Stimulated activated CD4-positive, alpha-beta T cell treated with anti-CD3 and anti-CD28 coated beads, Interleukin-1b, Interleukin-23, amount 100 ng/mL, for 1 hour (primary cell): ENCODE measurements at places on chromosomes 4 and X.

GRCh38 chrX:134891652-134892051 is 99.1 kb upstream of the SMIM10 start:
- no peak for DNase-seq

DNA sequence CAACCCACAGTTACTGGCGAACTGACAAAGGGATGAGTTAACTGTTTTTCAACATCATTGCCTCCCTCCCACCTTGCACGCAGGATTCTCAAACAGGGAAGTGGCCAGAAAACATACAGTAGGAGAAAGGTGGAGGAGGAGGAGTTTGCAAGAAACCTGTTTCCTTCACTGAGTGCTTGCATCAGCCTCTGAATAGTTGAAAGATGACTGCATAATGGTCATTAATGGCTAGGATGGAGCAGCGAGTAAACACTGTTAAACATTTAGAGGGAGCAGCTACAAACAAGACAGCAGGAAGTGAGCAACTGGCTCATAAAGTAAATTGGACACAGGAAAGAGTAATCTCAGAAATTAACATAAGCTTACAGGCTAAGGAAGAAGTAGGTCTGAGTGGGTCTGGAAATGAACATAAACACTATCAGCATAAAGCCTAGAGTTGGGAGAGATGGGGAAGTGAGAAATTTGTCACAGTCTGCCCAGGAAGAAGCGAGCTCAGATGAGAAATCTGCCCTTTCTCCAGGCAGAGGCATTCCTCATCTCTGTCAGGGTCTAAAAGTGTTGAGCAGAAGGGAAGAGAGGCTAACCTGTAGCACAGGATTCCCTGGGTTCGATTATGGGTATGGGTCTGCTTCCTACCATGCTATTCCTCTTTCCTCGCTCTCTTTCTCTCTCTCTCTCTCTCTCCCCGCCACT is 38.6 kb downstream of the TRPC5OS start:
- DNase-seq, result no peak

DNA sequence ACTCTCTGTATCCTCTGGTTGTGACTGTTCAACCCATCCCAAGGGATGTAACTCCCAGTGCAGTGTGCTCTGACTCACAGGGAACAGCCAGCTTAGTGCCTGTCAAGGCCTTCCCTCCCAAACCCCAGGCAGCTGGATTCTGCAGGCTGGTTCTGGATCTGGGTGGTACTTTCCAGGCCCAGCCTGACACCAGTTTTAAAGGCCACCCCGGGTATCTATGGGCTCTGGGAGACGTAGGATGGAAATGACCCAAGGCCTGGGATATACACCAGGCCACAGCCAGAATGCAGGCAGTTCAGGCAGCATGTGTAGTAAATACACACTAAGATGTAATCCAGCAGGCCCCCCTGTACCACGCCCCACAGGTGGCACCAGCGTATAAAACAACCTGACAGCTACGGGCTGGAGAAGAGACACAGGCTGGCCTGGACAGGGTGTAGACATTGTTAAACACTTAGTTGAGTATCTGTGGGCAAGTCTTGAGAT is 64.2 kb downstream of the SPINK2 start:
- DNase-seq, result no peak

GRCh38 chrX:40531056-40531826 is 49.5 kb upstream of the ATP6AP2 start:
- no peak for DNase-seq

DNA sequence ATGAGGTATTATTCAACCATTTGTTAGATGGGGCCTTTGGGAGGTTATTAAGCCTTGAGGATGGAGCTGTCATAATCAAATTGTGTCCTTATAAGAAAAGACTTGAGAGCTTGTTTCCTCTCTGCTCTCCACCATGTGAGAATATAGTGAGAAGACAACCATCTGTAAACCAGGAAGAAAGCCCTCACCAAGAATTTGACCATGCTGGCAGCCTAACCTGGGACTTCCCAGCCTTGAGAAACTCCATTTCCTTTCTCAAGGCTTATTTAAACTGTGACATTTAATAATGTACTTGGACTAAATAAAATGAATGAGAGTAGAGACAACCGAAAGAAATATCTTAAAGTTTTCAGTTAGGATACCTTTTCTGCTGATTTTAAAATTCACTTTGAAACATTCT is 83.7 kb upstream of the GC start:
- DNase-seq, result no peak

- DNase-seq, result no peak
These were observed 16.2 kb downstream of the HPF1 start for GRCh38 chr4:169741569-169741968.

DNA sequence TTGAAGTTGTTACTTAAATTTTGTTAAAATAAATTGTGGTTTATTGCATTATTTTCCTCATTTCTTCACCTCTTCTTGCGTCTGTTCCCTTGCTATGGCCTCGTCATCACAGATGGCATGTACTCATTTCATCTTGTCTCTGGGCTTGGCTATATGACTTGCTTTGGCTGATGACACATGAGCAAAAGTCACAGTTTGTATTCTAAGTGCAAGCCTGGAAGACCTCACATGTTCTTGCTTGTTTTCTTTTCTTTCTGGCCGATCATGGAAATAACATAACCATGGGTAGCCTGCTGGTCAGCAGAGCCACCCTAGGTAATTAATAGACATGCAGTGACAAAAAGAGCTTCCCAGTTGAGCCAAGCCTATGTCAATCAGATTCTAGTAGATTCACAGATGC is 527.9 kb downstream of the SPRY1 start:
- no peak for DNase-seq
